Colonic mucosa (tissue), 4 donors: ENCODE measurements at places on chromosomes 5 and 9.

DNA sequence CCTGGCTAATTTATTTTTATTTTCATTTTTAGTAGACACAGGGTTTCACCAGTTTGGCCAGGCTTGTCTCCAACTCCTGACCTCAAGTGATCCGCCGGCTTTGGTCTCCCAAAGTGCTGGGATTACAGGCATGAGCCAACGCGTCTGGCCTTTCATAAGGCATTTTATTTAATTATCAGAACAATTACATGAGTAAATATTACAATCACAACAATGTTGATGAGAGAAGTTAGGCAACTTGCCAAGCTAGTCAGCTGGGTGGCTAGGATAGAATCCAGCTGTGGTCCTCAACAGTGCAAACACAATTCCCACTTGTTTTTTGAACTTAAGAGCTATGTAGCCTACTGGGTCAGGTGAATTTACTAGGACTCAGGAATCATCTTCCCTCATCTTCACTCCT lies 22.0 kb downstream of the C9orf57 start:
- DNase-seq = no peak

DNA sequence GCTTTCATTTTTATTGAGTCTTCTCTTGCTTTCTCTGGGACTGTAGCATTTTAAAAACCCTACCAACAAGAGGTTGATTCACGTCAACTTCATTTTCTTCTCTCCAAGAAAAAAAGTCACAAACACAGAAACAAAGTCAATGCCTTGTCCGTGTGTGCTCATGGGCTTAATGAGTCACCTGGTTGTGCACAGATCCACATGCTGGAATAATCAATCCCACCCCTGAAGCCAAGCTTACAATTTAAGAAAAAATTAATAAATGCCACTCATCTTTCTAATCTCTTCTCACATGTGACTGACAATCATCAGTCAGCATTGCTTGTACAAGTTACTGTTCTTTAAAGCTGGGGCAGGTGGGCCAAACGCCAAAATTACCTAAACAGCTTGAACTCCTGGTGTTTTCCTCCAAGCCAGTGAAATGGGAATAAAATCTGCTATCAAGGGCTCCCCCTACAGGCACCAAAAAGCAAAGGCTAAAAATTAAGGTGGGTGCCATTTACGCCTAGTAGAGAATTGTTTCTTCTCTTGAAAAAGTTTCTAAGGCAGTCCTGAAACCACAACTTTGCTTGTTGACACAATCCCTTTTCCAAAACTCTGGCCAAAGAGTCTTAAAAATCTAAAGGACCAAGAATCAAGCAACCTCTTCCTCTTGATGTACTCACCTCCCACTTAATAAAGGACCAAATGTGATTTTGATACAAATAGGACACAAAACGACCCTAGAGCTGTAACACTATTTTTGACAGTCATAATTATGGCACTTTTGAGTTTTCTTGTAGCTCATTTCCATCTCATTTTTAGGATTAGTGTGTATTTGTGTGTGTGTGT lies 21.3 kb downstream of the TRMO start:
- DNase-seq = no peak

DNA sequence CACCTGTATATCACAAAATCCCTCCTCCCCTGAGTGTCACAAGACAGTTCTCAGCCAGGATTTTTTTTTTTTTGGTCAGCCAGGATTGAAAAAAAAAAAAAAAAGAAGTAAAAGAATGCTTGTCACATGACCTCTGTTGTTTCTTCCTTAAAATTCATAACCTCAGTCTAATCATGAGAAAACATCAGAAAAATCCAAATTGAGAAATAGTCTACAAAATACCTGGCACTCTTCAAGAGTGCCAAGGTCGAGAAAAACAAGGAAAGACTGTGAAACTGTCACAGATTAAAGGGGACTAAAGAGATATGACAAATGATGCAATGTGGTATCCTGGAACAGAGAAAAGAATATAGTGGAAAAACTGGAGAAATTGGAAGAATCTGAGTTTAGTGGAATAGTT lies 58.5 kb upstream of the SUB1 start:
- DNase-seq = no peak

- DNase-seq = peak; percentile 20
Measured at GRCh38 chr9:1869843-1870242, 145.3 kb upstream of the SMARCA2 start.

- DNase-seq = no peak
Measured at GRCh38 chr5:3258050-3258449, 337.6 kb upstream of the IRX1 start.

DNA sequence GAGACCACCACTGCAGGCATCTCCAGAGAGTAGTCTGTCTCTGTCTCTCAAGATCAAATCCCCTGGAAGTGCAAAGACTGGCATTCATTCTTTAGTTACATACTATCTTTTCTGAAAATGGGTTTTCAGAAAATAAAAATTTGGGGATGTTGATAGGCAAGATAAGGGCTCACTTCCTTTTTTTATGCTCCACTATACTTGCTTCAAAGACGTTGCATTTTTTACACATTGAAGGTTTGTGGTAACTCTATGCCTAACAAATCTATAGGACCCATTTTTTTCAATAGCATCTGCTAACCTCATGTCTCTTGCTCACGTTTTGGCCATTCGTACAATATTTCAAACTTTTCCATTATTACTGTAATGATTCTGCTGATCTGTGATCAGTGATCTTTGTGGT lies 37.0 kb downstream of the DMAC1 start:
- DNase-seq = no peak

- DNase-seq = no peak
Measured at GRCh38 chr5:143041461-143041860, 271.3 kb downstream of the ARHGAP26 start.

DNA sequence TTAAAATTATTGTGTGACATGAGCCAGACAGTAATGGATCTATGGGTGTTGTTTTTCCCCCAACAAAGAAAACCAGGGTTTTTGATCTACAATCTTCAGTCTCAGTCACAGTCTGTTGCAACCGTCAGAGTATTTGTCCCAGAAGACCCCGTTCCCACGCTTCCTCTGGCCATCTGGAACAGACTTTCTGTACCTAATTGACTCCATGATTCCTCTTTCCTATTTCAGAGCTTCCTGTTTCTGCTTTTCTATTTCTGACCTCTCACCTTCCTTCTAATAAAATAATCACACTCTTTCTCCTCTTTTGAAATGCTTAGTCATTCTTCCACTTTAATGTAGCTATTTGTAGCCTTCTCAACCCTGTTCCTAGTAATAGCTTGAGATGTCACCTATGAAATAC lies 1044.8 kb downstream of the DTWD2 start:
- no peak for DNase-seq

- no peak for DNase-seq
Measured at GRCh38 chr9:80507611-80508010, 935.8 kb downstream of the TLE4 start.

GRCh38 chr5:111972080-111972479 lies 215.1 kb upstream of the NREP start:
- no peak for DNase-seq

DNA sequence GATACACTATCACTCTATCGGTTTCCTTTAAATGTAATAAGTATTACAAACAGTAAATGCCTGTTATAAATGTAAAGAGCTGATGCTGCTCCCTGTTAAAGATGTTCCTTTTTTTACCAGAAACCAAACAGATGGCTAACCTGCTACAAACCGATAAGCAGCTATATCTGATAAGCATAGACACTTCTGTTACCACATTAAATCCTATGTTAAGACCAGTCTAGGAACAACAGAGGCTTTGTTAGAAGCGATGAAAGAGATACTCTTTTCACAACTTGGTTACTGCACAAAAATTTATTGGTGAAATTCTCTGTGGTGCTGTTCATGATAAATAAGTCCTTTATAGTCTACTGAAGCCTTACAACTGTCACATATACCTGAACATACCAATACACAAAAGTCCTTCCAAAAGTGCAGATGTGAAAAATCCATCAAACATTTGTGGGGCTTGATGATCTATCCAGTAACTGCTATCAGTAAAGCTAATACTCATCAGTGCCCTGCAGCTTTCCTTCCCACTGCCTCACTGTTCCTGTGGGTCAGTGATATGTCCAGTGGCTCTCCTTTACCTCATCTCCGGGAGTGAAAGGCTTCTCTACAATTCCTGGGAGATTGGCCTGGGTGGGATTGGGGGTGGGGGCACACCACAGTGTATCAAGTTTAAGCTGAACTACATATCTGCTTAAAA lies 25.8 kb upstream of the PRXL2C start:
- DNase-seq = no peak

- no peak for DNase-seq
Measured at GRCh38 chr5:126851501-126852011, 74.6 kb downstream of the LMNB1 start.

- DNase-seq = peak; percentile 51
Measured at GRCh38 chr5:147509710-147510651, at the start of gene DPYSL3. Gene DPYSL3, minus strand, starts transcription at chr5:147510068. Its CDS starts 210 bp downstream, at chr5:147509858.

DNA sequence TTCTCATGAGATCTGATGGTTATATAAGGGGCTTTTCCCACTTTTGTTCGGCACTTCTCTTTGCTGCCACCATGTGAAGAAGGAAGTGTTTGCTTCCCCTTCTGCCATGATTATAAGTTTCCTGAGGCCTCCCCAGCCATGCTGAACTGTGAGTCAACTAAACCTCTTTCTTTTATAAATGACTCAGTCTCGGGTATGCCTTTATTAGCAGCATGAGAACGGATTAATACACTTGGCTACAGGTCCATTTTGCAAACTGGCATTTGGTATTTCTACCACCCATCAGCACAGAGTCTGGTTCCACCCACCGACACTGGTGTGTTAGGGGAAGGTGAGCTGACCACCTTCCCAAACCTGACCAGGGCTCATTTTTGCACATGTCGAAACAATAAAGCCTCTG lies 47.9 kb upstream of the RARS1 start:
- DNase-seq = no peak

DNA sequence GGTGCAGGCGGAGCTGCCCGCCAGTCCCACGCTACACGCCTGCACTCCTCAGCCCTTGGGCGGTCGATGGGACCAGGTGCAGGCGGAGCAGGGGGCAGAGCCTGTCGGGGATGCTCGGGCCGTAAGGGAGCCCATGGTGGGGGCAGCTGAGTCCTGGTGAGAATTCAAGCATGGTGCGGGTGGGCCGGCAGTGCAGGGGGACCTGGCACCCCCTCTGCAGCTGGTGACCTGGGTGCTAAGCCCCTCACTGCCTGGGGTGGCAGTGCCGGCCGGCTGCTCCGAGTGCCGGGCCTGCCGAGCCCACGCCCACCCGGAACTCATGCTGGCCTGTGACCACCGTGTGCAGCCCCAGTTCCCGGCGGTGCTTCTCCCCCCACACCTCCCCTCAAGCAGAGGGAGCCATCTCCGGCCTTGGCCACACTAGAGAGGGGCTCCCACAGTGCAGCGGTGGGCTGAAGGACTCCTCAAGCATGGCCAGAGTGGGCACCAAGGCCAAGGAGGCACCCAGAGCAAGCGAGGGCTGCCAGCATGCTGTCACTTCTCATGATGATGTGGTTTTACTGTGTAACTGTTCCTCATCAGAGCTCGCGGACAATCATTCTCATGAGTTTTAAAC lies 228.9 kb upstream of the CDH9 start:
- DNase-seq = no peak

DNA sequence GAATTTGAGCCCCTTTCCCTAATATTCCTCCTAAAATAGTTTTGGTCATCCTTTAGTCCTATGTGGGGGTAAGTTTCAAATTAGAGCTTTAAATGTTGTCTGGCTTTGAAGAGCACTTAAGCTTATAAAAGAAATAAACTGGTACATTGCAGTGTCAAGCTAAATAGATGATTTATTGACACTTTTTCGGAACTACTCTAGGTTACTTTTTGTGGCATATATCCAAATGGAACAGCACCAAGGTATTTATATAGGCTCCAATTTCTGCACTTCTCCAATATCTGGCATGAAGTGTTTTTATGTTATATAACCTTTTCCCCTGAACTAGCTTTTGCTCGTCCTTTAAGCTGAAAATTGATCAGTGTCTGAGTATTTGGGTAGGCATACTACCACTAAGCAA lies 402.5 kb downstream of the NFIB start:
- no peak for DNase-seq

DNA sequence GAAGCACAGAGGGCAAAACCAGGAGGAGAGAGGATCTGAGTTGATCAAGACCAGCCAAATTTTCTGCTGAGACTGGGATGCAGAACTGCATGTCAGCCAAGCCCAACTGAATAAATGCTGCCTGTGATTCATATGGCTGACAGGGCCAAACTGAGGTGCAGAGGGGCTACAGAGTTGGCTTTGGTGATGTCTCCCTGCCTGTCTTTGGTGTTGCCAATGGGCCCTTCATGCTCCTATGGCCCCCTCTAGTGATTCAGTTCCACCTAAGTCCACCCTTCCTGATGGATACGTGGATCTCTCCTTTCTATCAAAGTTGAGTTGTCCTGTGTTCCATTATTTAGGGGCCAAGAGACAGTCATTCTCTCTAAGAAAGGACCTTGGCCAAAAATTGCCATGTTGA lies 163.6 kb upstream of the TLE4 start:
- no peak for DNase-seq

GRCh38 chr9:13163287-13163686 lies 116.2 kb downstream of the MPDZ start:
- no peak for DNase-seq

- no peak for DNase-seq
Measured at GRCh38 chr5:178439493-178440180, 150.6 kb downstream of the COL23A1 start.

GRCh38 chr5:142542906-142543305 lies 143.0 kb downstream of the FGF1 start:
- DNase-seq = no peak

GRCh38 chr5:42872865-42873264 lies 61.2 kb upstream of the SELENOP start:
- DNase-seq = no peak

- DNase-seq = no peak
Measured at GRCh38 chr5:74021126-74021525, 395.1 kb downstream of the ARHGEF28 start.

- no peak for DNase-seq
Measured at GRCh38 chr5:79297661-79298060, 61.7 kb downstream of the JMY start.

GRCh38 chr5:130652176-130652575 lies 512.9 kb downstream of the HINT1 start:
- no peak for DNase-seq

- DNase-seq = peak; percentile 91
Measured at GRCh38 chr5:60699609-60700415, at the start of gene DEPDC1B. Gene DEPDC1B, minus strand, starts transcription at chr5:60700166. Its CDS starts 73 bp downstream, at chr5:60700093.

DNA sequence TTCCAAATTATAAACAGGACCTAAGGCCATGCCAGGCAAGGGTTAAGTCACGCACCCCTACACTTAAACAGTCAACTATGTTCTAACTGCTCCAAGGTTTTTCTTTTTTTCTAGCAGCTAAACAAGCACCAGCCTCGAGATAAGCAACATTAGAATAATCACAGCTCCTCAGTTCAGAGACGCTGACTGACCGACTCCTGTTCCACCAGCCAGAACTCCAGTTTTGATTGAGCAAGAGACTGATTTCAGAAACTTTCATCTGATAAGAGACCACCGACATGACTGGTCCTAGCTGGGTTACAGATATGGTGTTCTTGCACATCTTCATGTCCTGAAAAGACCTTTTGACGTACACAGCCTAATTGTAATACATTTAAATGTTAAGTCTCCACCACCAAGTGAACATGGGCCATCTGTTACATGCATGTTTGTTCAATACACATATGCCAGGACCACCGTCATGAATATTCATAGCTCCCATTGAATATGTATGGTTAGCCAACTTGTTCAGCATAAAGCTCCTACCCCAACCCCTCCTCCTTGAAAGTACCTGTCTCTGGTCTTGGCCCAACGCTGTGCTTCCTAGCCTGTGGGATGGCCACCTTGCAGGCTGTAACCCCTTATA lies 23.7 kb upstream of the OTULINL start:
- DNase-seq = no peak
